Large intestine (tissue), 12 donors: ENCODE measurements at places on chromosomes 3 and 15.
A peak's percentile ranks its signal among the peaks of the same experiment; 100 is the strongest.

- DNase-seq: peak; percentile 27
Observed at GRCh38 chr3:151792411-151792810, 21.5 kb upstream of the AADAC start.

DNA sequence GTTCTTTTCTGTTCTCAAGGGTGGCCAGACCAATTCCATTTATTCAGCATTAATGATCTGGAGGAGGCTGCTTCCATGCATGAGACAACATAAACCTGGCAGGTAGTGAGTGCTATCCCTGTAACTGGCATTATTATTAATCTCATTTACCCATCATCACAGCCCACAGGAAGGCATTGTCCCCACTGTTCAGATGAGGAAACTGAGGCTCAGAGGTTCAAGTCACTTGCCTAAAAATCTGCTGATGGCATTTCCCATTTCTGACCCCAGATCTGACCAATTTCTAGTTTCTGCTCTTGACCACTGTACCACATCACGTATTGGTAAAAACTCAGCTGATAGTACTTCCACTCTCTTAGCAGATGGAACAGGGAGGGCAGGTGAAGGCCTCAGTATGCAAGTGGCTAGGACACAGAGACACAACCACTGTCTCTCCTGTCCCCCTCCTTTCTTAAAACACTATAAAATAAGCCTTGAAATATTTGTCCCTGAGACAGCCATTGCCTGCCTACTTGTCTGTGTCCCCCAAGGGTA lies 36.1 kb downstream of the TRANK1 start:
- no peak for DNase-seq

DNA sequence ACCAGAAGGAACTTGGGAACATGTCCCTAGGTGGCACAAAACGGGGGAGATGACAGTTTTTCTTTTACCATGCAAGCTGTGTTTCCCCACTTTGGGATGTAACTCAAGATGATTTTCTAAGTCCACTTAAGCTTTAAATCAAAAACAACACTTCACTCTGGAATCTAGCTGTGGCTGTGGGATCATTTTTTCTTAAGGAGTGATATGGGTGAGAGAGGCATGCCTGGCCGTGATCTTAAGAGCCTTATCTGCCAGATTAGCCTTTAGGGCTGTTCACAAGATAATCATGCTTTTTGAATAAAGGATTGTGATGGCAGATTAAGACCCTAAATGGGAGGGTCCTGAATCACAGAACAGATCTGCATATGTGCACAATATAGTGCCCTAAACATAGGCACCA lies 384.8 kb upstream of the SEMA6D start:
- DNase-seq: no peak

- DNase-seq: no peak
Observed at GRCh38 chr3:101084404-101084803, 91.2 kb upstream of the ABI3BP start.

DNA sequence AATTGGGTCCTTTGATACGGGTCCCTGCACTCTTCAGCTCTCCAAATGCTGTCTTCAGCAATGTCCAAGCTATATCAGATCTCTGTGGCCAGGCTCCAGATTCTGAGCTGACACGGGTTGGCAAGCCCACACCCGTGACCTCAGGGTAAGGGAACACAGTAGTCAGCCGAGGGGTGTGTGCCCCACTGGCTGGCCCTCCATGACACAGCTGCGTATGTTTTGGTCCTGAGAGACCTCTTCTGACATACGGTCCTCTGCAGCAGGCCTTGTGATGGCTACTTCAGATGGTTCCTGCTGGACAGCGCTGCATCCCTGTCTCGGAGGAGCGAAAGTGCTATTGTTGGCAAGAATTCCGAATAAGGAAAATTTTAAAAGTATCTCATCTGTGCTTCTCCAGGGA lies 85.2 kb upstream of the ADAMTS17 start:
- no peak for DNase-seq
